ENCODE measurements at places on chromosomes 6 and 20.

GRCh38 chr20:34079818-34080217, 32.2 kb downstream of the EIF2S2 start:
- DNase-seq, result no peak

DNA sequence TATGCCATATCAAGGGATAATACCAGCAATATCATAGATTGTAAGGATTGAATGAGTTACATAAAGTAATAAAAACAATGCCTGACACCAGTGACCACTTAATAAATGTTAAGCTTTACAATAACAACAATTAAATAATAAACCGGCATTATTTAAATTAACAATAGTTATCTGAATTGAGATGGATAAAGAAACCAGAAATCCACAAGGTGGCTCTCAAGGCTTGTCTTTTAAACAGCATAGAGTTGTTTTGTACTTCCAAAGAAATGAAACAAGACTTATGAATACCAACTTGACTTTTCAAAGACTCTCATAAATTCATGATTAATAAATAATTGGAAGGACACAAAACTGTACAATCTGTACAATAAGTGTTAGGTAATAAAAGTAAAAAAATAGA, 203.1 kb downstream of the ASCC3 start:
- no peak for DNase-seq

DNA sequence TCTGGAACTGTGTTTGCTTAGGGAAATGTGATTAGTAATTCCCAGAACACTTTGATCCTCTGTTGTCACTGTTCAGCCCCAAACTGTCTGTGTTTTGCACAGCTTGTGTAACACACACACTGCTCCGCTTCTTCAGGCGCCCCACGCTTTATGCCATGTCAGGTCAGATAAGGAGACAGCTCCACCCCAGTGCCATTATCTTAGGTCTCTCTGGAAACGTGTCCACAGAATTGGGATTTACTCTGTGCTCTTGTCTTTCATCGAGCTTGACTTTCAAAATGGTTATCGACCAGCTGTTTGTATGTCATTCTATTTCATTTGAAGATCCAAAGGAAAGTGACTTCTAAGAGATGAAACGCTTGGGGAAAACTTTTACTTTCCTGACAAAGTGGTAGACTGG, 106.4 kb upstream of the SSTR4 start:
- no peak for DNase-seq

- DNase-seq, result no peak
These were observed 30.5 kb upstream of the RPS6KA2 start for GRCh38 chr6:166657531-166657930.

DNA sequence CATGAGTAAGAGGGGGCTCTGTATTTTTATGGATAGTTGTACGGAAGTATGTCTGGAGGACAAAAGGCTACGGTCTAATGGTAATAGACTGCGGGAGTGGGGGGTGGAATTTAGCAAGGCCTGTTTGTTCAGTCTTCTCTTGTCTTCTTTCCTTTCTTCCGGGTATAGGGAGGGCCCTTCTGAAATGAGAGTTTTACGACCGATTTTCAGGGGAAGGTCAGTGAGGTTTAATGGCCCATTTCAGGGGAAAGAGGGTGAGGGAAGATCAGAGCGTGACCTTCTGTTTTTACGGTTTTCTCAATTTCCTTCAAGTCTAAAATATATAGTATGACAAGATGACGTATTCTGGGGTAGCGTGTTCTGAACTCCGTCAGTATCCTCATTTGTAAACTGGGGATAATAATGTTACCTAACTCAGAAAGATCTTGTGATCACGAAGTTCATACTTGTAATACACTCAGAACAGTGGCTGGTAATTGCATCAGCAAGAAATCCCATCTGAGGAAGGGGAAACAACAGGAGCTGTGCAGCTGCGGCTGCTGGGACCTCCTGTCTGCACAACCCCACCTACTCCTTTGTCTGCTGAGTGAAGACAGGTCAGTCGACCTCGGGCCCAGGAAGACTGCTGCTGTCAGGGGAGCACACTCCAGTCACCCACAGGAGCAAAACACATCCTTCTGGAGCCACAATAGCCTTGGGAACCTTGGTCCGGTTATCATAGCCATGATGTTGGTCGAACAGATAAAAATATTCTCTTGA, 90.4 kb downstream of the MAP3K7 start:
- DNase-seq, result no peak

DNA sequence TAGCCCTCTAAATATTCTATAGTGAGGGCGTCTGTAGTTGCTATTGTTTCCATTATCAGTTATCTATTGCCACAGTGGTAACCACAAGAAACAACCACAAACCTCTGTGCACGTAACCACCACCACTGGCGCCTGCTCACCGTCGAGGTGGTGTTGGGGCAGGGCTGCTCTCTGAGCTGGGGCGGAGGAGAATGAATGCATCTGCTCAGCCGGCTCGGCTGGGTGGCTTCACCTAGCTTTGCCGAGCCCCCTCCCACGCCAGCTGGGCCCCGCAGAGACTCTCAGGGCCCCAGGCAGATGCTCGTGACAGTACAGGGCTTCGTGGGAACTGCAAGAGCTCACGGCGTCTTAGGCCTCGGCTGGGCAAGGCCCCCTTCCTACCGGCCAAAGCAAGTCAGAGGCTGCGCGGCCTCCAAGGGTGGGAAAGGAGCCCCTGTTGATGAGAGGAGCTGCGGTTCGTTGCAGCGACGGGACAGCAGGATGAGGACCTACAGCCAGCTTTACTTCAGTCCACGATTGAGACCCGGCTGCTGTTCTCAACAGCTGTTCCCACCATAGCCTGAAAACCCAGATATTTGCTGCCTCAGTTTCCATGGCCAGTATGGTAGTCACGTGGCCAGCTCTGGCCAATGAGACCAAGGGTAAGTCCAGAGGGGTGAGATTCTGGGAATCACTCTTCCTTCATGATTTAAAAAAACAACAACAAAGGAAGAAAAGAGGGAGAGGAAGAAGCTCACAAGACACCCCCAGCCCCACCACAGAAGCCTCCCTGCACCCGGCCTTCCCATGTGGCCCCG, 120.2 kb upstream of the AFDN start:
- DNase-seq, result no peak

DNA sequence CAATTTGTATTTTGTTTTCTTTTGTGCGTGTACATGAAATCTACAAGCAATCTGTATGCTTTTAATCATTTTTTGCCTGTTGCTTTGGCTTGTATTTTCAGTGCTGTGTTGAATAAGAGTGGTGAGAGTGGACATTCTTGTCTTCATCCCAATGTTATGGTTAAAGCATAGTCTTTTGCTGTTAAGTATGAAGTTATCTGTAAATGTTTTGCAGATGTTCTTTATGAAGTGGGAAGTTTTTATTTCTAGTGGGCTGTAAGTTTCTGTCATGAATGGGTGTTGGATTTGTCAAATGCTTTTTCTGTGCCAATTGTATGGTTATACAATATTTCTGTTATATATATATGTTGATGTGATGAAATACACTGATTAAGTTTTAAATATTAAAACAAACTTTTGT, 24.2 kb downstream of the ZKSCAN3 start:
- no peak for DNase-seq

DNA sequence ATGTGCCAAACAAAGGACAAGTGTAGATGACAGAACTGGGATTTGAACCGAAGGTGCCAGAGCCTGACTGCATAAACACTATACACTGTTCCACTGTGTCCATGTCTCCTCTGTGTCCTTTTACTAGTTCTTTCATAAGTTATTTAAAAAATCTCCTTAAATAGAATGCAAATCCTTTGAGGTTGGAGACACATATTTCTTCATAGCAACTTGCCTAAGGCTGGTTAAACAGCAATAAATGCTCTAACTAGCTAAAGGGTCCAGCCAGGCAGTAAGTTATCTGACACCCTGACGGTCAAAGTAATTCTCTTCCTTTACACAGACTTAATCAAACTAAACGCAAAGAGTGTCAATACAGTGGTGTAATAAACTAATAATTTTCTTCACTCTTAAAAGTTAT, 76.2 kb upstream of the TRAF3IP2 start:
- no peak for DNase-seq

DNA sequence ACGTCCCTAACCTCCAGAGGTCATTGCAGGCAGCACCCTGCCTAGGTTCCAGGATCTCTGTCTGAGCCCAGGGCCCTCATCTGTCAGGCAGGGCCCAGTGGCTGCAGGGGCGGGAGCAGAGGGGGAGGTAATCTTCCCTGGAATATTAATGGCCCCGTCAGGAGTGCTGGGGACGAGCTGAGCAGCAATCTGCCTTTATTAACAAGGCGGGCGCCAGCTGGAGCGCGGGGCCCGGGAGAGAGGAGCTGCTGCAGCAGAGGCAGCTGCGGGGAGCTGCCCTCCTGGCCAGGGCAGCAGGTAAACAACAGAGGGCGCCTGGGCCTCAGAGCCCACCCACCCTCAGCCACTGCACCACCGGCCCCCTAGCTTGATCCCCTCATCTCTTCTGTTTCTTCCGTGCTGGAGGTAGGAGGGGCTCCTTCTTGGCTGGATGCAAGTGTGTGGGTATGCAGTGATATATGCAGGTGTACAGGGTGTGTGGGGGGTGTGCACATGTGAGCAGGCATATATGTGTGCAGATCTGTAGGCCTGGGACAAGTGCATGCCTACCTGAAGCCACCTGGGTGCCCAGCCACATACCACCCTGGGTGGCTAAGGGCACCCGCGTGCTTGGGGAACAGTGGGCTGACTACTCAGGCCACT, 131.8 kb upstream of the MLN start:
- peak; percentile 99 for DNase-seq

GRCh38 chr6:125793863-125794262, 3.1 kb downstream of the NCOA7 start:
- no peak for DNase-seq

DNA sequence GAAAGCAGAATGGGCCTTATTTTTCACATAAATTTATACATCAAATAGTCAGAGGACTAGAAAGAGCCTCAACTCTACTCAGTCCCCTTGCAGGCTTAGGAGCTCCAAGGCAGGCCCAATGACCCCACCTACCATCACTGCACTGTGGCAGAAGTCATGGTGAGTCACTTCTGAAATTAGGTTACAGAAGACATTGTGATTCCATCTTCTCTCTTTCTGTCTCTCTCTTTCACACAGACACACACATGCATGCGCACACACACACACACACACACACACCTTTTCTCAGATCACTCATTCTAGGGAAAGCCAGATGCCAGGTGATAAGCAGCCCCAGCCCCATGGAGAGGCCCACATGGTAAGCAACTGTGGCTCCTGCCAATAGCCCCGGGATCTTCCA, 103.8 kb downstream of the C6orf118 start:
- DNase-seq, result no peak
